ENCODE measurements at places on chromosomes 4 and X.
A peak's percentile ranks its signal among the peaks of the same experiment; 100 is the strongest.

DNA sequence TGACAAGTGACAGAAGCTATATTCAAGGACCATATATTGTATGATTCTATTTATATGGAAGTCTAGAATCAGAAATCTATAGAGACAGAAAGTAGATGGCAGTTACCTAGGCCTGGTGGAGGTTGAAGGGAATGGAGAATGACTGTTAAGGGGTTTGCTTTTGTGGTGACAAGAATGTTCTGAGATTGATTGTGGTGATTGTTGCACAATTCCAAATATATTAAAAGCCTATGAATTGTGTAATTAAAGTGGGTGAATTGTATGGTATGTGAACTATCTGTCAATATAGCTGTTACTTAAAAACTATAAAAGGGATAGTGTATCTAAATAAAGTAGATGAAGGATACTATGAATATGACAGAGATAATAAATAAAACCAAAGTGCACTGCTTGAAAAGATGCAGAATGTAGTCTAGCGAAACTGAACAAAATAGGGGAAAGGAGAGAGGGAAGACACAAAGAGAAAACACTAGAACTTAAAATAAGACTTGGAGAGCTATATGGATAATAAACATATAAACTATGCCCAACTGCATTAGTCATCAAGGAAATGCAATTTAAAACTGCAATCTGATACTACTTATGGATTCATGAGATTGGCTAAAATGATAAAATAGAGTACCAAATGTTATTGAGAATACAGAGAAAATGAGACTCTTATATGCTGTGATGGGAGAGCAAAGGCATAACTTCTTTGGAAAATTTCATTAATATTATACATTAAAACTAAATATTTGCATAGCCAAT lies 82.1 kb upstream of the BANK1 start:
- peak; percentile 30 for DNase-seq

- peak; percentile 67 for DNase-seq
These were observed 1.6 kb downstream of the SEPTIN11 start for GRCh38 chr4:76950956-76951671.

DNA sequence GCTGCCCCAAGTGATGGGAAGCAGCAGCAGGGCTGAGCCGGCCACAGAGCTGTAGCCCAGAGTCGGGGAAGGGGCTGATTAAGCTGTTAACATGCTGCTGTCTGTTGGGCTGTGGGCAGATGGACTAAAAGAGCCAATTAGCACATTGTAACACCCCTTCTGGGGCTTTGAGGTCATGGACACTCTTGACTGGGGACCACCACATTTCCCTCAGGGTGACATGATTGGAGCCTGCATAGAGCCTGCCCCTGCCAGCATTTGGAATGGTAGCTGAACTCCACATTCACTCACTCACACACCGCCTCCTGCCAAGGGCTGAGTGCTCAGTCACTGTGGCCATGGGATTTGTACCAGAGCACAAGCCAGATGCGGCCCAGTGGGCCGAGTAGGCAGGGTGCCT lies 646.9 kb downstream of the FAT4 start:
- DNase-seq = no peak

GRCh38 chrX:54043056-54043455 lies 1.2 kb downstream of the PHF8 start:
- no peak for DNase-seq

GRCh38 chrX:45722471-45722870 lies 521.8 kb upstream of the DIPK2B start:
- no peak for DNase-seq

- DNase-seq = no peak
These were observed 559.6 kb downstream of the ARAP2 start for GRCh38 chr4:35684755-35685154.

DNA sequence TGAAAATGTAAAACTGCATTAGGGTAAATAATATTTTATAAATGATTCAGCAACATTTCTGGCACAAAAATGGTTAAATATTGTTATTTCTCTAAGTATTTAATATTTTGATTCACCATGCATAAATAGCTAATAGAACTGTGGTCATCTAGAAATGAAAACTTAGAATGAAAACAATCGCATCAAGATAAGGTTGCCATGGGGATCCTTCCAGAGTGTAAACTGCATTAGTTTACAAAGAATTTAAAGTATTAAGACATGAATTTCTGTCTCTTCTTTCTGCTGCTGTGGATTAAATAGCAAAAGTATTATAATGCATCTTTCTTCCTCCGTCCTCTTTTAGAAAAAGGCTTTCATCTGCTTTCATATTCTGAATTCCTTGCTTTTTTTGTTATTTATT lies 1064.6 kb upstream of the SLIT2 start:
- DNase-seq = peak; percentile 76

DNA sequence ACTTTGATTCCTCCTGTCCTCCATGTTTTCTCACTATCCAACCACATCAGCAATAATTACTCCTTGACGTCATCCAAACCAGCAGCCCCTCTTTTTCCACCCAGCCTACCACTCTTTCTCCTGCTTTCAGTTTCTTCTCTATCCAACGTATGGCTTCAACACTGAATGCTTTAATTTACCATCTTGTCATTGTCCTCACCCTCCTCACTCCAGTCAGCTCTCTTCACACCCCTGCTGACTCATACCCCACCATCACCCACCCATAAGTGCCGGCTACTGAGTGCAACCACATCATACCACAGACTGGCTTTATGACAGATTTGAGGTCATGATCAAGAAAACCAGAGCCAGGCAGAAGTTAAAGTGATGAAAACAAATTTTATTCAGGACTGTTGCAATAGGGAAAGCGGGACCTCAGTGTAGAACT lies 9.8 kb upstream of the ANXA5 start:
- DNase-seq = peak; percentile 83

DNA sequence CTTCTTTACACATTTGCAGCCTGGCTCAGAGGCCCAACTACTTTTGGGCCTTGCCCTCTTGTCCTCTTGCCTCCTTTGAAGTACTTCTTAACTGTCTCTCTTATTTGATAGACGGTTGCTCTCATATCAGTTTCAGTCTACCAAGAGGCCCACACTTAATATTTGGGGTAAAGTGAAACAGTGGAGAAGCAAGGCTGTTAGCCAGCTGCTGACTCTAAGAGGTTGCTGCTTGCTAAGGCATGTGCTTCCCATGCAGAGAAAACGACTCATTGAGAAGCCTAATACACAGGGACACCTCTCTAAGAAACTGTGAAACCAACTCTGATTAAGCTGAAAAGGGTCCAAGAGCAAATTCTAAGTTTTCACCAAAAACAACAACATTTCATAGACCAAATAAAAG lies 94.6 kb downstream of the PPP3CA start:
- DNase-seq = peak; percentile 59

- DNase-seq = no peak
These were observed 2.7 kb downstream of the REST start for GRCh38 chr4:56910172-56910967.

DNA sequence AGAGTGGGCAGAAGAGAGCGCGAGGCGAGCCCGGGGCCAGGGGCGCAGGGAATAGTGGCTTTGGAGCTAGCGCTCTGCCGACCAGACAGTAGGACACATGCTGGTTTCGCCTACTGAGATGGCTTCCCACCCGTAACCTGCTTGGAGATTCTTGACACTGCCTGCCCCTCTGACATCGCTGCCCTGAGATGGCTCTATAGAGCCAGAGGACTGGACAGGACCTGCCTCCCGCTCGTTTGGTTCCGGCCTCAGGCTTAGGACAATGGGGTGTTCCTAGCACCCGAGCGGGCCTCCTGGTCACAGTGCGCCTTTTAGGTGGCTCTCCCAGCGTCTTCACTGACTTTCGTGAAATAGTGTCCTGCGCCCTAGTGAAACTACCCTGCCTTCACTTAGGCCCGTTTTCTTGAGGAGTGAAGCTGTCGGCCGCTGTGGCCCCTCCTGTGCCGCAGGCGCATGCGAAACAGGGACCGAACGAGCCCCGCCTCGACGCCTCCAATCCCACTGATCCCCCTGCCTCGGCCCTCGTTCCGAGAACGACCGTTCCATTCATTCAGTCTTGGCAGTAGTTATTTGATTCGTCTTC lies 608 bp downstream of the TAF1 start:
- DNase-seq = peak; percentile 30

GRCh38 chrX:19440713-19441112 lies 74.6 kb downstream of the MAP3K15 start:
- peak; percentile 68 for DNase-seq

GRCh38 chr4:13542577-13543031 lies 1.7 kb downstream of the NKX3-2 start:
- no peak for DNase-seq

GRCh38 chrX:2526390-2526789 lies 25.6 kb upstream of the DHRSX start:
- no peak for DNase-seq

DNA sequence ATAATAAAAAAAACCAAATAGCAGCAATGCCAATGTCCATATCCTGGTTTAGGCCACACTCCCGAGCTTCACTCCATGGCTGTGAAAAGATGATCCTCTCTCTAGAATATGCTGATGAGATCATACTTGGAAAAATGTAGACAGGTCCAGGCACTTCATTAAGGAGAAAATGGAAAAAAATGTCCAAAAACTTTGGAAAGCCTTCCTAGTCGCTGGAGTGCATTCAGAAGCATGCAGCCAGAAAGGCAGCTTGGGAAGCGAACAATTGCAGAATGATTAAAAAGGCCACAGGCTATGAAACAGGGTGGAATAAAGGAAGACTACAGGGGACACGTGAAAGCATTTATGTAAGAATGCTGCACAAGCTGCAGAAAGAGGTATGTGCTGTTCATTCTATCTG lies 165.6 kb upstream of the HCCS start:
- no peak for DNase-seq

DNA sequence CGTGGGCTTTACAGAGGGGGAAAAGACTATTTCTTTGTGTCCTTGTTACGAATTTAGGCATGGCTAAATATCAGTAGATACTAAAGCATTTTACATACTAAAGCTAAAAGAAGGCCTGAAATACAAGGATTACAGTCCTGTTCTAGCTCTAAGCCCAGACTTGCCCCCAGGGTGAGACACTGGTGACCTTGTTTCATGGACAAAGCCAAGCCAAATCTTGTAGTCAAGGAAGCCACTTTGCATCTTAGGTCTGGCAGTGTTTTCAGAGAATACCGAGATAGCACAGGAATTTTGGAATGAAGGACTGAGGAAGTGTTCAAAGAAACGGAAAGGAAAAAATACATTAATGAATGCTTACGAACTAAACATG lies 733 bp upstream of the G3BP2 start:
- DNase-seq = peak; percentile 40

- no peak for DNase-seq
These were observed 242.0 kb downstream of the SCFD2 start for GRCh38 chr4:53123819-53124218.

GRCh38 chrX:66634272-66634671 lies 4.6 kb downstream of the EDA2R start:
- DNase-seq = peak; percentile 39

DNA sequence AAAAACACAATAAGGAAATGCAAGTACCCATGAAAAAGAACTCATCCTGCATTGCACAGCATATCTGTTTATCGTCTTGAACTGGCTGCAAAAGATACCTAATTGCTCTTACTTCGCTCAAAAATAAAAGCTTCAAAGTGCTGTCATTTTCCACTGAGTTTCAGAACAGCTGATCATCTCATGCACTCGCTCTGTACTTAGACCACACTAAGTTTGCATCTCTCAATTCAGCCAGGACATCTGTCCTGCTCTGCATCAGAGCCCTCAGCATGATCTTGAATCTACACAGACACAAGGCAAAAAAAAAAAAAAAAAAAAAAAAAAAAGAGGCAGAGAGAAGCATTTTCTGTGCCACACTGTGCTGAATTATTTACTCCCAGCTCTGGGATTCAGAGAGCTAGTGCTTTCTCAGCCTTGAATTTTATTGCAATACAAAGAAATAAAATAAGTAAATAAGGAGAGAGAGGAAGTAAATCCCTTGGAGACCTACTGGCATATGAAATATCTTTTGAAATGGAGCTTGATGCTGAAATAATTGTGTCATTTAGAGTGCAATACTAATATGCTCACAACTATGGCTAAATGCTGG lies 81.3 kb downstream of the PPP1R2C start:
- DNase-seq = no peak

- peak; percentile 50 for DNase-seq
These were observed 7.2 kb downstream of the IL15 start for GRCh38 chr4:141643557-141643956.

DNA sequence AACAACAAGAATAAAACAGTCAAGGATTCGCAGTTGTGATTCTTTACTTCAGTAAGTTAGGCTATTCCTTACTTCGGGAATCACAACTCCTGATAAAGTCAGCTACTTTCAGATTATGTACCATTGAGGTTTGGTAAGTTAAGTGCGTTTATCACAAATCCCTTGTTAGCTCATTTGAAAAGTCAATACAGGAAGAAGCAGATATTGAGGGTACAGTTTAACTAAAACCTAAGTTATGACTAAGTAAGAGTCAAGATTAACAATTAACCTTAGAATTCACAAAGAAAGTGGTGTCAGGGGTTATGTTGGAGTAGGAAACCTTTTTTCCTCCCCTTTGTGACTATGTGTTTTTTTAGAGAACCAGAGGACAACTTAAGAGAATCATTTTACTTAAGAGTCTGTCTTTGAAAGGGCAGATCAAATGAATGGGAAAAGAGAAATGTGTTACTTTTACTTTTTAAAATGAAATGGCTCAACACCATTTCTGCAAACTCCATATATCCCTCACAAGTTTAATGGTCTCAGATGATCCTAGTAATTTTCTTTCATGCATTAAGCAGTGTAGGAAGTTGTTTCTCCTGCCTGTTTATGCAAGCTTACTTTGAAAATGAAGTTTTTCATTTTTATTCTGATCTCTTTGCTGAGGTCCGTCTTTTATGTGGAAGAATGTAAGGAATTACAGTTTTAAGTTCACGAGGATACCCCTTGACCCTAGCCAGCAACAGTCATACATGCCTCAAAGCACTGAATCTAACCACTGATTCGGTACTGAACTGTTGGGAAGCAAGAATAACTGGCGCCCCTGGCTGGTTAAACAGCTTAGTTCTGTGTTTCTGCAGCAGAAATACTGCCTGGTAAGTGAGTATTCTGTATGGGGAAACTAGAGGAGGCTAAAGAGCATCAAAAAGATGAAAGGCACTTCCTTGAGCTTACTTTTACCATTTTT lies 211.7 kb downstream of the SLC4A4 start:
- peak; percentile 79 for DNase-seq

- no peak for DNase-seq
These were observed 236.4 kb downstream of the DHRSX start for GRCh38 chrX:2264179-2265030.

DNA sequence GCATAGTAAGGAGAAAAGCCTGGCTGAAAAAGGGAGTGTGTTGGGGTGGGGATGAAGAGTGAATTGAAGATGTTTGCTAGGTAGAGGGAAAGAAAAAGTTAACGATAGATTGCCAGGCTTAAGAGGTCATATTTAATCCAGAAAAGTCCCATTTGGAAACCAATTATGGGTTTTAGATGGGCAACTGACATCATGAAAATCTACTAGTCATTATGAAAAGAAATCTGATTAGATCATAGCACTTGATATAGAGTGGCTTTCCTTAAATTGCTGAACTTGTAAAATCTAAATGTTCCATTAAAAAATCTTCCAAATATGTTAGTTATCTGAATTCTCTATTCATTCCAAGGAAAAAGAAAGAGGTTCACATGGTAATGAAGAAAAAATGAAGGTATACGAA lies 37.5 kb upstream of the IL21 start:
- no peak for DNase-seq
